Stomach (tissue), 19 donors: ENCODE measurements at places on chromosomes 5 and 9. TPM values are rescaled to one million over a fixed set of nuclear protein-coding genes. Genes with fewer than 3 reads are reported as not detected.

- DNase-seq: no peak
Observed at GRCh38 chr9:87614397-87614796, 111.5 kb upstream of the CTSL start.

DNA sequence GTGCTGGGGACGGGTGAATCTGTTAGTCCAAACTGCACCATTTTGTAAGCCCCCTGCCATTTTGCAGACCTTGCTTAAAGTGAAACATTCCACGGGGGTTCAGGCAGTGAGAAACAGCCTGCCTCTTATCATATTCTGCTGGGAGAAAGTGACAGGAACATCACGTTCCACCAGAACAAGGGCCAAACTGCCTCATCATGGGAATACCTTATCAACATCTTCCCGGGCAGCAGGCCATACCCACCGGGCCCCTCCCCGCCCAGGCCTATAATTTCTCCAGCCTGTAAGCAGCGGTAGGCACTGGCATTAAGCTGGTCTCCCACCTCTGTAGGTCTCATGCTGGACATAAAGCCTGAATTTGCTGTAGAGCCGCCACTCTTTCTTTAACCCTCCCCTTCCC is 1.5 kb upstream of the CFAP77 start:
- no peak for DNase-seq

Gene PPWD1
- 117 TPM for total RNA-seq

Gene LRRTM2
- not detected for total RNA-seq

GRCh38 chr5:148000036-148000435 is 63.7 kb upstream of the SPINK5 start:
- no peak for DNase-seq

DNA sequence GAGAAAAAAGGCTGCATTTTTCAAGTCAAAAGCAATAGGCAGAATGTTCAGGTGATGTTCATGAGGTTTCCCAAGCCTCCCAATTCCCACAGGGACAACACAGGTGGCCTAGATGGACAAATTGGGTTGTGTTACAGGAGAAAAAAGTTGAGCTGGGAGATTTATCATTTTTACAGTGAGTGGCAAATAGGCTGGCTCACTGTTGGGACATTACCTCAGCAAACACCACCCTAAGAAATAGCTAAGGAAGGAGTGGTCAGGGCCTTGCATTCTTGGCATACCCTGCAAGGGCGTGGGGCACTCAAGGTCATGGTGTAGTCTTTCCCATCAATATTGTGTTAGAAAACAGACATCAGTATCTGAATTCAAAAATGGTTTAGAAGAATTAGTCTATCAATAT is 23.3 kb upstream of the CPLANE1 start:
- peak; percentile 59 for DNase-seq

DNA sequence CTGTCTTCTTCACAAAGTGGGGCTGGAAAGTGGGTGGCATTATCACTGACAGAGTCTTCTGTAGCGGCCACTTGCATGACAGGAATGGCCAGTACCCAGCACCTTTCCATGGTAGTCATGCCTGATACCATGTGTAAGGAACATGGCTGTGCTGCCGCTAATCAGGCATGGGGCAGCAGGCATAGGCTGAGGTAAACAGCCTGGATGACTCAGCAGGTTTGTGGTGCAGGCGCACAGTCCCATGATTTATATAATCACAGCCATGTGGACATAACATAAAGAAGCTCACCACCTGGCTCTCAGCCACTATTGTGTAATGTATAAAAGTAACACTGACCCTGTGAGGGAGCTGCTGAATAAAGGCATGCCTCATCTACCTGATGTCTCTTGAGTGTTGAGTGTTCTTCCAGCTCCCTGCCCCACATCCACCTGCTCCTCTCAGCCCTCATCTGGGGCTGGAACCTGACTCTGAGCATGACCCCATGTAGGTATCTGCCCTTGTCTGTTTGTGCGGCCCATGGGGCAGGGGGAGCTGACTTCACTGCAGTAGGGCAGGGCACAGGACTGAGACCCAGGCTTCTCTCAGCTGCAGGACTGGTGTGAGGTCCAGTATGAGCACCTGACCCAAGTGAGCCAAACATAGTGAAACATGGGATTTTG is 13.2 kb upstream of the ICE1 start:
- DNase-seq: no peak

Gene EQTN
- total RNA-seq: 2.4 TPM

Gene WNT8A
- not detected for total RNA-seq

Gene TICAM2
- not detected for total RNA-seq

DNA sequence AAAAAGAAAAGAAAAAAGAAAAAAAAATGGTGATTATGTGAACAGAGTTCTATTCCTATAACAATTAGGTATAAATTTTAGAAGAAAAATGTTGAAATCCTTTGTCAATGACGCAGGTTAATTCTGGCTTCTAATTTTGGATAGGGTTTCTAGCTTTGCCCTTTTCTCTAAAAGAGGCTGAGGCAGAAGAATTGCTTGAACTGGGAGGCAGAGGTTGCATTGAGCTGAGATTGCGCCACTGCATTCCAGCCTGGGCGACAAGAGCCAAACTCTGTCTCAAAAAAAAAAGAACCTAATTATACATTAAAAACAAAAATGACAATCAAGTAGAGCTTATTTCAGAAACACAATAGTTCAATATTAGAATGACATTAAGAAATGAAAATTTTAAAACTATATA is 2.9 kb downstream of the STXBP1 start:
- no peak for DNase-seq

- DNase-seq: no peak
Observed at GRCh38 chr9:78073722-78074121, 42.1 kb upstream of the GNAQ start.

Gene MEGF10
- total RNA-seq: not detected

GRCh38 chr9:100473276-100474081 is 530 bp downstream of the TMEFF1 start:
- DNase-seq: peak; percentile 26

DNA sequence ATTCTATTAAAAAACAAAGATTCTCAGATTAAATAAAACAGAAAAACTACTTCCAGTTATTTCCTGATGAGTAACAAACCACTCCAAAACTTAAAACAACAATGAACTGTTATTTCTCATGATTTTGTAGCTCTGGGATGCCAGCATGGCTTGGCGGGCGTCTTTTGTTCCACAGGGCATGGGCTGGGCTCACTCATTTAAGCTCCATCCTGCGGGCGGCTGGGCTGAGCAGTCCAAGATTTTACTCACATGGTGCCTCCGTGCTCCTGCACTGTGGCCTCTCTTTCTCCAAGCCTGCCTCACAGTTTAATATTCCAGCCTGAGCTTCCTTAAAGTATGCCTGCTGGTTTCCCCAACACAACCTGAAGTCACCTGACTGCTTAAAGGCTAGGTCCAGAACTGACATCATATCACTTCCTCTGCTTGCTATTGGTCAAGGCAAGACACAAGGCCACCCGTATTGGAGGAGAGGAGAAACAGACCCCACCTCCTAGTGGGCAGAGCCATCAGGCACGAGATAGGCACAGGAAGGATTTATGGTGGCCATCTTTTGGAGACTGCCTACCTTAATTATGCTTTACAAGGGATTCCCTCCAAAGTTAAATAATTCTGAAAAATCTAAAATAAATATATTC is 41.6 kb upstream of the ZBTB43 start:
- DNase-seq: no peak

Gene ZNF354C
- total RNA-seq: 4.9 TPM

Gene SLC25A2
- total RNA-seq: not detected

DNA sequence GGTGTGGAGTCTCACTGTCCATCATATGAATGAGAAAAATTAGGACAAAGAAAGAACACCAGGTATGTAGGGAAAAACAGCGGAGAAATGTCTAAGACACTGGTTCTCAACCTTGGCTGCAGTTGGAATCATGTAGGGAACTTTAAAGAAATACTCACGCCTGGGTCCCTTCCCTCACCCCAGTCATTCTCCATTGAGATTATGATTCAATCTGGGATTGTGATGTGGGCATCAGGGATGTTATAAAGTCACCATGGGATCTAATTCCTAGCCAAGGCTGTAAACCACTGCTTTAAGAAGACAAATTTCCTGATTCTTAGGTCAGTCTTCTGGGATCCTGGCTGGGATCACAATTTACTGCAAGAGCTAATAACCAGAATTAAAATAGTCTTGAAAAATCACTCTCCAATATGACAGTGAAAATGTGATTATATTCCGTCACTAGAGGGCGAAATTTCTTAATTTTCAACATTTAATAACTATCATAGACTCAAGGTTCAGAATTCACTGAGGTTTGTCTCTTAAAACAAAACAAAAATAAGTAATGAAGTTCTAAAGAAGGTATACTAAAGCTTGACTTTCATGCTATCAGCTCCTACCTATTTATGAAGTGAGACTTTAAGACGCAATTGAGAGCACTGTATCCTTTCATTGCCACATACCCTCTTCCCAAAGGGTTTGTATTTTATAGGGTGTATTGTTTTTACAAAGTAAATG is 60.5 kb downstream of the GLDC start:
- DNase-seq: no peak

Gene SLC46A2
- total RNA-seq: not detected

GRCh38 chr9:112945620-112946208 is 55.0 kb upstream of the SLC46A2 start:
- DNase-seq: peak; percentile 15

Gene ZFP2
- 0.87 TPM for total RNA-seq

DNA sequence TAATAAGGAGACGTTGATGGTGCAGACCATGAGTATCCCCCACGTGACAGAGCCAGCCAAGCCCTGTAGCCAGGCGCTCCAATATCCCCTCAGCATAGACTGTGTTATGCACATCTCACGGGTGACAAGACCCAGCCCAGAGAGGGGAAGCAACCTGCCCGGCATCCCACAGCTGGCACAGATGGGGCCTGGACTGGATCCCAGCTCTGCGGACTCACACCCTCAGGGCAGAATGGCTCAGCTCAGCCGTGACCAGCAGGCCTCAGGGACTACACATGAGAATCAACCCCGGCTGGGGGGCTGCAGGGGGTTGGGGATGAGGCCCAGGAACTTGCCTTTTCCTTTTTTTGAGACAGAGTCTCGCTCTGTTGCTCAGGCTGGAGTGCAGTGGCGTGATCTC is 11.7 kb downstream of the FIBCD1 start:
- no peak for DNase-seq
